ENCODE measurements at places on chromosomes 11 and 22.
A peak's percentile ranks its signal among the peaks of the same experiment; 100 is the strongest.

- peak; percentile 13 for DNase-seq
Observed at GRCh38 chr11:28767574-28767973, 659.4 kb downstream of the METTL15 start.

DNA sequence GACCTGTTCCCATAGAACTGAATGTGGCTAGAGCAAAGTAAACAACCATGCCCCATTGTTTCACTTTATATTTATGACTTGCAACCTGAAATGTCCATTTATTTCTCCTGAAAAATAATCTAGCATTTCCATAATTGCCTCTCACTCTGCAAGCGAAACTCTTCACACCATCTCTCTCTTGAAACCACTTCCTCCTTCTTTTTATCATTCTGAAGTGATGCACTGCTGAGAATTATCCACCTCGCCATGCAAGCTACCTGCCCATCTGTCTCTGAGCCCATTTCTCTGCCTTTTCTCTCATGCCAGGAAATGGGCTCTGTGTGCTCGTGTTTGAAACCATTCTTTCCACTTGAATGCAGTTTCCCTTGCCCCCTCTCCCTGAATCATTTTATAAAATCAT is 13.5 kb downstream of the MRGPRX3 start:
- no peak for DNase-seq

DNA sequence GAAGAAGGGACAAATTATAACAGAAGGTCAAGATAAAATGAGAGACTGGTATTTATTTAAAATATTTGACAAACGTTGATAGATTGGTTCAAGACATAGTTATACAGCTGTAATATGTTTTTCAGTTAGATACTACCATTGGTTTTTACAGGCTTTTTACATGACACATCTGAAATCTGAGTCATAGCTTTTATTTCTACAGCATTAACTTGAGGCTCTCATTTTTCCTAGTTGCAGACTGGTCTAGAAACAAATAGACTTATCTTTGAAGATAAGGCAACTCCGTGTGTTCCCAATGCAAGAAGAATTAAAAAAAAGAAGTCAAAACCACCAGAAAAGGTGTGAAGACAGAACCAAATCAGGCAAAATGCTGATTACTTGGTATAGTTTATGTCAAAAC is 31.3 kb downstream of the CEP57 start:
- peak; percentile 24 for DNase-seq

GRCh38 chr11:46741600-46742484 is 22.8 kb downstream of the F2 start:
- DNase-seq, result no peak

DNA sequence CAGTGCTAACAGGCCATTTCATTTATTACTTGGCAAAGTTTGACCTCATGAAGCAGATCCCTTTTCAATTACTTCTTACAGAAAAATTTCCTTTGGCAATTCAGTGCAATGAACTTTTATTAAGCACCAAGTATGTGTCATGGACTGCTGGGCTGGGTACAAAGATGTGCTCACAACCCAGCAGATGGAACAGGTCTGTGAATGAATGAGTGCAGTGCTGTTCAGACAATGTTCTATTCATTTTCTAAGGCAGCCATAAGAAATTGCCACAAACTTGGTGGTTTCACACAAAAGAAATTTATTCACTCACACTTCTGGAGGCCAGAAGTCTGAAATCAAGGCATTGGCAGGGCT is 428.5 kb downstream of the SOX6 start:
- no peak for DNase-seq

- no peak for DNase-seq
Observed at GRCh38 chr11:9762531-9762930, 98.7 kb downstream of the SWAP70 start.

DNA sequence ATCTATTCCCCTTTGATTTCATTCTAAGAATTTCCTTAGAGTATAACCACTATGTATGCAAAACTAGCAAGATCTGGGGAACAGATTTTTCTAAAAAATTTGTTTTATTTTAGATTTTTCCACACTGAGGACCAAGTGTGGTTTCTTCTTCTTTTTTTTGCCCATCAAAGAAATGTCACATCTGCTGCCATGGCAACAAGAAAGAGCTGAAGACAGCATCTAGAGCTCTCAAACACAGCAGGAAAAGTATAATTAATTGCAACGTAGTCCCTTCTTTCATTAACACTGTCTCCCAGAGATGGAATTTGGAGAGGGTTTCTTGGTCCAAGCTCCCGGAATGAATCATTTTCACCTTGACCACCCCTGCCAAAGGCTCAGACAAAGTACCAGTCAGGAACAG is 256.7 kb upstream of the CCDC90B start:
- no peak for DNase-seq
